ENCODE measurements at places on chromosomes 3 and 15.

GRCh38 chr15:47603026-47603425, 114.3 kb upstream of the SEMA6D start:
- DNase-seq: no peak

DNA sequence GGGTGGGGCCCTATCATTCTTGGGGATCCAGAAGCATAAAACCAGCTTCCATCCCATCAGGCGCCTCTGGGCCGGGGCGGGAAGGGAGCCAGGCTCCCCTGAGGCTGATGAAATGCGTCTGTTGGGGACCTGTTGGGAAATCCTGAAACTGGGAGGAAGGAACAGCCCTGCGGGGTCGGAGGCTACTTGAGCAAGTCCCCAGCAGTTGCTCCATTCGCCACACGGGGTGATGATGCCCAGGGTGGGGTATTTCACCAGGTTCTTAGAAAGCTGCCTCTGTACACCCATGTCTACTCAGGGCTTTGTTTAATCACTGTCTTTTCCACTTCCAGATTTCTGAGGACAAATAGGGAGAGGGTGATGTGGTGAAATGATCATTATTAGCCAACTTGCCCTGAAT, 25.4 kb upstream of the TSEN2 start:
- DNase-seq: no peak

DNA sequence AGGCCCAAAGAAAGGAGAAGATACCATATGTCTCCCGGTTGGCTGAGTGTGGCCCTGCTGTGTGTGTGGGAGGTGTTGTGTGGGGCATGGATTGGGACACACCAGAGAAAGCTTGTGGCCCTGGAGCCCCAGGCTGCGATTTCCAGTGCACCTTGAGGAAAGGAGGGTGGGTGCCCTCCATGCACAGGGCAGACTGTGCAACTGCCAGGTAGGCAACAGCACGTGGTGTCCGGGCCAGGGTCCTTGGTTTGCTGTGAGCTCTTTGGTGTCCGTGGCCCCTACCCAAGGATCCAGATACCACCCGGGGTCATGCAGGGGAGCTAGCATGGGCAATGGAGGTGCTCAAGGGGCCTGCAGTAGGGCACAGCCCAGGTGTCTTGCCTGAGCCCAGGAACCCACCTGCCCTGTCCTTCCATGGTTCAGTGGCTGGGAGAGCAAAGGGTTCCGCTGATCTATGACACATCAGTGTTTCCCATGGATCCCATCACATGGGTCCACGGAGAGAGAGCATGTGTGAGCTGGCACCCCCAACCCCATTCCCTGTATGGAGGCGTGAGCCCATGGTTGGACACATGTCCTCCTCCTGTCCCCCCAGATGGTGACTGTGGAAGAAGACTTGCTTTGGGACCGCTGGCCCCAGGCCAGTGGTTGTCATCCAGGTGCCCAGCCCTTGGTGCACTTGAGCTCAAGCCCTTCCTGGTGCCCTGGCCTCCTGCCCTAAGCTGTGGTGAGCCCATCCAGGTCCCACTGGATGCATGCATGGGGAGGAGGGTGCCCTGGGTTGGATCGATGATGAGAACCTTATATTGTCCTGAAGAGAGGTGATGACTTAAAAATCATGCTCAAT, 223.4 kb downstream of the SNRPN start:
- DNase-seq: no peak

DNA sequence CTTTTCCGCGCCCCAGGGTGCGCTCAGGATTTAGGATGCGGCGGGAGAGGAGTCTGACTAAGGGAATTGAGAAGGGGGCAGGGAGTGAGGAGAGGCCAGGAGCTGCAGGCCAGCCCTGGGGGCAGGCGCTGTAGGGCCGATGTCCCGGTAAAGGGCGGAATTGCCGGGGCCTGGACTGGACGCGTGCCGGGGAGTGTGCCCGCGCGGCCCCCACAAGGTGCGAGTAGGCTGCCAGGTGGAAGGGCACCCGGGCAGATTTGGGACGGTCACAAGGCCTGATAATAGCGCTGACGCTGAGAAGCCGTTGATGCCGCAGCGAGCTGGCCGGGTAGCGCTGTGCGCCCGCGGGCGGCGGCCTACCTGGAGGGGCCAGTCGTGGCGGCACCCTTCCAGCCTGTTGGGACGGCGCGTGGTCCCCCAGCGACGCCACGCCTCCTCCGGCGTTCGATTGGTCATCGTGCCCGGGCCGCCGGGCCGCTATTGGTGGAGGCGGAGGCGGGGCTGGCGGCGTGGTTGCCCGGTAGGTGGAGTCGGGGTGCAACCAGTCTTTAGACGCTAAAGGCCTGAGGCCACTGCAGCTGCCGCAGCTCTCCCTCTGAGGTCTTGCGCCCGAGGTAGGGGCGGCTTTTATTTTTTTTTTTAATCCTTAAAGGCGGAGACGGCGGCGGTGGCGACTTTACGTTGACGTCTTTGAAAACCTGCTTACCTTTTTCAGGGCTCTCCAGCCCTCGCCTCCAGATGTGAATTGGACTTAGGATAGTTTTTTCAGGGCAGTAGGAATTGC, 903 bp downstream of the SLC25A38 start:
- peak; percentile 93 for DNase-seq

DNA sequence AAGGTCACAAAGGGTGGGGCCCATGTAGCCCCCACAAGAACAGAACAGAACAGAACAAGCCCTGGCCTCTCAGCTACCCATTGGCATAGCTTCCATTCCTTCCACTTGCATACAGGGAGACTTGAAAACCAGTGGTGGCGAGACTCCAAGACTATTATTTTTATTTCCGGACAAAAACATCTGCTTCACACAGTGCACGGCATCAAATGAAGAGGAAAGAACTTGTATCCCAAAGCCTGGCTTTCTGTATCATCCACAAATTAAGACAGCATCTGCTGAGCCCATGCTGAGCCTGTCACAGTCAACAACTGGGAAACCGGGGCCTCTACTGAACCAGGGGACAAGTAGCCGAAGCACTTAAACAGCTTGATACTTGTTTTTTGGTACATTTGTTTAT, 56.0 kb downstream of the CLEC3B start:
- no peak for DNase-seq

- DNase-seq: no peak
Observed at GRCh38 chr3:144051211-144051610, 79.6 kb downstream of the DIPK2A start.

DNA sequence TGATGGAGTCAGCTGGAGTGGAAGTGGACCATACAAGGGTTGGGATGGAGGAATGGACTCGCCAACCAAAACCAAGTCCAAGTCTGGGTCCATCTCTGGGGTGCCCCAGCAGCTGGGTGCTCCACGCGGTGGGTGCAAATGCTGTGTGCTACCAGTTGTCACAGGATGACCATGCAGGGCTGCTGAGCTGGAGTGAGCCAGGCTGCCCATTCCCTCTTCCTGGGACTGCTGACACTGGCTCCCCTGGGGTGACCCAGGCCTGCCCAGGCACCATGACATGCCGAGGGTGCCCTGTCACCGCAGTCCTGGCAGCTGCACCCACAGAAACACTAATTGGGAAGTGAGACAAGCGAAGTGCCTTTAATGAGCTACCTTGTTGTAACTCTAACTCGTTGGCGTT, 140.2 kb downstream of the TPRA1 start:
- DNase-seq: no peak

GRCh38 chr15:43529141-43529540, 11.7 kb downstream of the MAP1A start:
- DNase-seq: no peak

DNA sequence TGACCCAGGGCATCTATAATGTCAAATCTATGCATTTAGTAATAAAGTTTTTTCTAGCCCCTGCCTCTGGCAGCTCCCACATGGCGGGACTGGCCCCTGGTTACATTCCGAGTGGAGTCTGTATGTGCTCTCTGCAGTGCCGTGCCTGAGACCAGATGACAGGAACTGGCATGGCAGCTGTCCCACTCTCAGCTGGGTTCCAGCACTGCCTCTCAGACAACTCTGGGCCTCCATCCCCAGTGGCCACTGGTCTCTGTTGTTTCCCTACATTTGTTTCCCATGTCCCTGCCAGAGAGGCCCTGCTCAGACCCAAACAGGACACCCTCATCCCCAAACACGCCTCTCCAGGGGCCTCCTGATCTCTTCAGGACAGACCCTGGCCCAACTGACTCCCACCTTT, 109.3 kb downstream of the OCA2 start:
- DNase-seq: no peak

DNA sequence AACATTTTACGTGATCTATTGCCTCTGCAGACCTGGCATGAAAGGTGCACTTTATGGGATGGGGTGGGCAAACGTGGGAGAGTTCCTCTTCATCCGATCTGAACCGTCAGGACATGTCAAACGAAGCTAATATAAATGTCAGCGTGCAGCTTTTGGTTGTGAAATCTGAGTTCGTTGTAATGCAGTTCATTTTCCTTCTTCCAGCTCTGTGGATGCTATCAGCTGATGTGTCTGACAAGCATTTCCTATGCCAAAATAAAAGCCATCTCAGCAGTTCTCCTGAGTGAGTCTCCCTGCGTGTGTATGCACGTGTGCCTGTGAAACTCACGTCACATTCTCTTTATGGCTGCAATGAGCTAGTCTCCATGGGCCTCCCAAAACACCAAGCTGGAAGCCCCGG, 512.3 kb downstream of the MCTP2 start:
- DNase-seq: no peak

- DNase-seq: no peak
Observed at GRCh38 chr3:141095546-141095937, 44.4 kb downstream of the SPSB4 start.

DNA sequence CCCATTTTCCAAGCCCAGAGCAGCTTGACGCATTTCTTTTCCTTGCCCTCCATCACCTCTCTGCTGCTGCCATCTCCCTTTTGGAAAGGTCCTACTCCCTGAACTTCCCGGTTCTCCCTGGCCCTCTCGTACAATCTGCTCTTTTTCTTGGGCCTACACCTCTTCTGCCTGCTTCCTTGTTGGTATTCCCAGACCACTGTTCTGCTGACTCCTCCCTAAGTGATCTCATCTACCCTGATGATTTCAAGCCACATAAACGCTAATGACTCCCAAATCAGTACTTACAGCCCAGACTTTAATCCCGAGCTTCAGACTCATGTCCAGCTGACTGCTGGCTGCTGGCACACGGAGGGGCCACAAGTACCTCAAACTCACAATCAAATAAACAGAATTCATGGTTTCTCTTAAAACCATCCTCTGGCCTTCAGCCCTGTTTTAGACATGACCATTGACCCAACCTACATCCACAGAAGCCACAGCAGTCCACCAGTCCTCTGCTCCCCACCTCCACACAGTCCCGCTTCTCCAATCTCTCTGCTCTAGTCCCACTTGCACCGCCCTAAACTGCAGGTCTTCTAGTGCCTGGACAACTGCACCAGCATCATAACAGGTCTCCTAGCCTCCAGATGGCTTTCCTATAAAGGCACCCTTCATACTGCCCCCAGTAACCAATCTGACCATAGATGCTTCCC, 57.6 kb downstream of the AAGAB start:
- DNase-seq: no peak

DNA sequence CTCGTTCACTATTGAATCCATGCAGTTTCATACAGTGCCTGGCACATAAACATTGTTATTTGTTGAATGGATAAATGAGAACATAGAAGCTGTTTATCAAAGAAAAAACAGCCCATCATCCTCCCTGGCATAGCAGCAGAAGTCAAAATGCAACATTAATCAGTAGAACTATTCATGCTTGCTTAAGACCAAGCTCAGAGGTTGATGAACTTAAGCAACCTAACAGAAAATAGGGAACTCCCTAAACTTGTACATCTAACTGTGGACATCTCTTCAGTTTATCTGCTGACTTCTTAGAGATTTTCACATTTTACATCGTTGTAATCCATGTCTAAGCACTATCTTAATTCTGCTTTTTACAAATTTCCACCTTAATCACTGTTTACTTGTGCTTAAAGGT, 29.2 kb downstream of the SENP8 start:
- no peak for DNase-seq
